ENCODE measurements at places on chromosomes 11 and 22.

GRCh38 chr11:64967375-64967774 is 4.5 kb downstream of the MAJIN start:
- DNase-seq = no peak

GRCh38 chr11:47101406-47101805 is 75.3 kb downstream of the ARFGAP2 start:
- DNase-seq = no peak

DNA sequence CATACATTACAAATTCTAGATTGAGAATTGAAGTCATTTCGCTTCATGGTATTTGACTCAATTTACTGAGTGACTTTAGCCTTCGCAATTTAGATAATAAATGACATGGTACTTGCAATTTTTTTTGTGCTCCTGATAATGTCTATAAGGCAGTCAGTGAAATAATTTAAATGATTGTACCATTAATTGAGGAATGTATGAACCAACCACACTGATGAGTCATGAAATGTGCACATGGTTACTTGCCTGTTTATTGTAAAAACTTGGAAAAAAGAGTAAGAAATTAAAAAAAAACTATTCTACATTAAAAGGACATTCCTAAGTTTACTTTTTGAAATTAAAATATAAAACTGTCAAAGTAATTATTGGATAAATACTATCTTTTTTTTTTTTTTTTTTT is 43.3 kb downstream of the DNAJC24 start:
- no peak for DNase-seq

- no peak for DNase-seq
Measured at GRCh38 chr11:114816791-114817190, 138.5 kb downstream of the NXPE2 start.

DNA sequence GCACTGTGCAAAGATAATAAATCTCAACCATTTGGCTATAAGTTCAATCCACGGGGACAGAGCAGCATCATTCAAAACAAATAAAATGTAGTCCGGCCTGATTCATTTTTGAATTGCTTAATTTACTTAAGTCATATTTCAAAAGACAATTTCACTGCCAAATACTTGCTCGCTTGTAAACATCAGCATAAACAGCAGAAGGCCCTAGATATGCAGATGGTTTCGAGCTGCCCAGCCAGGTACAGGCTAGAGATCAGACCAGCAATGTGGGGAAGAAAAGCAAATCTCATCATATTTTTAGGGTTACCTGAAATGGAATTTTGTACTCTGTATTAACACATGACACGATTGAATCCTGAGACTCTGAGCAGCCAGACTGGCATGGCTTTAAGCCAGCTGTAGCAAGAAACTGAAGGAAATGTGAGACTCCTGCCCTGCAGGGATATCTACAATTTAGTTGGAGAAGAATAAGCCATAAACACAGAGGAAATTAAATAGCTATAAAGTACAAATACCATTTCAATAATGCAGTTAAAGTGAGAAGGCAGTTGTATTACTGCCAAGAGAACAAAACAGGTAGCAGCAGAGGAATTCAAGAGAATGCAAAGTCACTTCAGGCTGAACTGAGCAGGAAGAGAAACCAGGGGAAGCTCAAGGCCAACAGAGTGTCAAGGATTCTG is 440.3 kb downstream of the ETS1 start:
- no peak for DNase-seq
